ENCODE measurements at places on chromosomes 5 and 9. TPM values are rescaled to one million over a fixed set of nuclear protein-coding genes. Genes with fewer than 3 reads are reported as not detected.

RNF183 gene
- not detected for polyA plus RNA-seq

CD72 gene
- 1.8 TPM for polyA plus RNA-seq

FGD3 gene
- 52.7 TPM for polyA plus RNA-seq

AUH gene
- polyA plus RNA-seq = 9.9 TPM

PAEP gene
- not detected for polyA plus RNA-seq

All from CD4-positive, alpha-beta memory T cell (primary cell).